Stomach (tissue), 19 donors: ENCODE measurements at places on chromosomes 11 and 22. TPM values are rescaled to one million over a fixed set of nuclear protein-coding genes. Genes with fewer than 3 reads are reported as not detected.
A peak's percentile ranks its signal among the peaks of the same experiment; 100 is the strongest.

DNA sequence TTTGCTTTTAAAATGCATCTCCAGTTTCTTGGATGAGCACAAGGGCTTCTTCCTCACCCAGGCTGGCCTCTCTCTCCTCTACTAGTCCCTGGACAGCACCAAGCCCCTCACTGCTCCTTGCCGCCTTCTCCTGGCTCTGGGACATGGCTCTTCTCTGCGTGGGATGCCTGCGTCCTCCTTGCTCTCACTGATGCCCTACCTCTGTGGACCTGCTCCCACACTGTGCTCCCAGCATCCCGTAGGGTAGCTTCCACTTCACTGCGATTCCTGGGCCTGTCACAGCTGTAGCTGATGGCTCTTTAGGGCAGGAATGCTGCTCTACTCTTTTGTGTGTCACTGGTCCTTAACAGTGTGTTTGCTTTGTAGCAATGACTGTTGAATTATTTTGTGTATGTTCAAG is 136.3 kb downstream of the SNX19 start:
- no peak for DNase-seq

DNA sequence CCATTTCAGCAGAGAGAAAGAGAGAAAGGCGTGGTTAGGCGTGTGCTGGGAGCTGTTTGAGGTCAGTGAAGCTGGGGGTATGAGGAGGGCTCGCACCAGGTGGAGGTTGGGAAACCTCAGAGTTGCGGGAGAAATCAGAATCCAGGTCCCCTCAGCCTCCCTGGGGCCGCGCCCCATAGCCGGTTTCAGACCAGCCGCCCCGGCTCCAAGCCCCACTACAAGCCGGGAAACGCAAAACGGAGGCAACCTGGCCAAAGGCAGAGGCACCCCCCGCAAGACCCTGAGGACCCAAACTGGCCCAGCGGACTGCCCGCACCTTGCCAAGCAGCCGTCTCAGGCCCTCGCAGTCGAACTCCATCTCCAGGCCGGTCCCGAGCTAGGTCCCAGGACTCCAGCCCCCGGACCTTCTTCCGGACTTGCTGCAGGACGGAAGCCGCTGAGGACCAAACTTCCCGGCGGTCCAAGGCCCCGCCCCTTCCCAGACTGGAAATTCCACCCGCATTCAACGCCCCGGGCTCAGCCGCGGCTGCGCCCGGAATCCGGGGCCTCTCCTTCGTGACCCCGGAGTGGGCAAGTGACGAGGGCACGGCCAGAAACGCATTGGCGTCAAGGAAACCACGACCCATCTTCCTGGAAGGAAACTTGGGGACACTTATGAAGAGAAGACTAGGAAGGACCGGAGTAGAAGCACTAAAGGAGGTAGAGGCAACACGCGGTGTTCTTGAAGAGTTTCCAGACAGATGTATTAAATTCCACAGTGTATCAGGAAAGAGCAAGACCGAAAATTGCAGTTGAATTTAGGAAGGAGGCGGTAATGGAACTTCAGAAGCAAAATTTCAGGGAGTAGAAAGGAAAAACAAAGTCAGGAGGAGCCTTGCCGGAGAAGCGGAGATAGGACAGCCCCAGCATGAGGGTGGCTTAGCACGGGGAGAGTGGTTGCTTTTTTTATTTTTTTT is at the start of gene UEVLD:
UEVLD (minus strand) TSS at position 438 of the 956 bp plus-strand sequence; CDS start at position 358, 80 bp downstream.
- peak; percentile 96 for DNase-seq

- no peak for DNase-seq
Measured at GRCh38 chr22:21940521-21940920, 12.1 kb downstream of the PPM1F start.

DNA sequence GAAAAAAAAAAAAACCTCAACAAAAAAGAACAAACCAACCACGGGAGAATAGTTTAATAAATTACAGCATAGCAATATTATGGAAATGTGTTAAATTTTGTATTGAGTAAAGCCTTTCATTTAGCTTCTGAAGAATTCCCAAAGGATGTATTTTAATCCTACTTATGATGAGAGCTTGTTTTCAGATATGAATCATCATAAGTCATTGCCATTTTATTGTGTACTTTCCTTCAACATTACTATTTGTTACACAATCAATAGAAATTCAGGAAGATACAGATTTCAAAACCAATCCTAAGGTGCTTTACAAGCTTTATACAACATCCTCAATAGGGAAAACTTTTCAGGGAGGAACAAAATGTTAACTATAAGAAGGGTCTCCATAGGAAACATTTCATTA is 200.6 kb upstream of the CTSC start:
- DNase-seq, result no peak

- no peak for DNase-seq
Measured at GRCh38 chr22:19848298-19849224, 6.1 kb downstream of the GNB1L start.

DNA sequence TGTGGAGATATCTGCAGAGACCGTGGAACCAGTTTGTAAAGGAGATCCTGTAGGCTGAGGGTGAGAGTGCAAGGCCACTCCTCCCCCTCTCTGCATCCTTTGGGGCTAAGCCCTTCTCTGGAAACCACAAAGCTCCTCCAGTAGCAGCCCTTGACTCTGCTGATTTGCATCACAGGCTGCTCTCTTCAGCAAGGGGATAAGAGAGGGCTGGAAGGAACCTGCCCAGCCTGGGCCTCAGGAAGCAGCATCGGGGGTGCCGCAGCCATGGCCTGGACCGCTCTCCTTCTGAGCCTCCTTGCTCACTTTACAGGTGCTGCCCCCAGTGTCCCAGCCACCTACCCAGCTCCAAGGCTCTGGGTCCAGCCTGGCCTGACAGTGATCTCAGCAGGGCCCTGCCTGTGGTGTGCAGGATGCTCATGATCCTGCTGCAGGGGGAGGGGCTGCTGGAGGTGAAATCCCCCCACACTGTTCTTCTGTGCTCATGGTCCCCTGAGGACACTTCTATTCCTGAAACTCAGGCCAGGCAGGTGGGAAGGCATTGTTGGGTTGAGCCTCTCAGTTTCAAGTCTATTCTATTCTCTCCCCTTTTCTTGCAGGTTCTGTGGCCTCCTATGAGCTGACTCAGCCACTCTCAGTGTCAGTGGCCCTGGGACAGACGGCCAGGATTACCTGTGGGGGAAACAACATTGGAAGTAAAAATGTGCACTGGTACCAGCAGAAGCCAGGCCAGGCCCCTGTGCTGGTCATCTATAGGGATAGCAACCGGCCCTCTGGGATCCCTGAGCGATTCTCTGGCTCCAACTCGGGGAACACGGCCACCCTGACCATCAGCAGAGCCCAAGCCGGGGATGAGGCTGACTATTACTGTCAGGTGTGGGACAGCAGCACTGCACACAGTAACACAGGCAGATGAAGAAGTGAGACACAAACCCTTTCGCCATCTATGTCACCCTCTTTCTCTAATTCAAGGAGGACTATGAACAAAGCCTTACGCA is 68.5 kb upstream of the IGLL5 start:
- DNase-seq, result no peak

DNA sequence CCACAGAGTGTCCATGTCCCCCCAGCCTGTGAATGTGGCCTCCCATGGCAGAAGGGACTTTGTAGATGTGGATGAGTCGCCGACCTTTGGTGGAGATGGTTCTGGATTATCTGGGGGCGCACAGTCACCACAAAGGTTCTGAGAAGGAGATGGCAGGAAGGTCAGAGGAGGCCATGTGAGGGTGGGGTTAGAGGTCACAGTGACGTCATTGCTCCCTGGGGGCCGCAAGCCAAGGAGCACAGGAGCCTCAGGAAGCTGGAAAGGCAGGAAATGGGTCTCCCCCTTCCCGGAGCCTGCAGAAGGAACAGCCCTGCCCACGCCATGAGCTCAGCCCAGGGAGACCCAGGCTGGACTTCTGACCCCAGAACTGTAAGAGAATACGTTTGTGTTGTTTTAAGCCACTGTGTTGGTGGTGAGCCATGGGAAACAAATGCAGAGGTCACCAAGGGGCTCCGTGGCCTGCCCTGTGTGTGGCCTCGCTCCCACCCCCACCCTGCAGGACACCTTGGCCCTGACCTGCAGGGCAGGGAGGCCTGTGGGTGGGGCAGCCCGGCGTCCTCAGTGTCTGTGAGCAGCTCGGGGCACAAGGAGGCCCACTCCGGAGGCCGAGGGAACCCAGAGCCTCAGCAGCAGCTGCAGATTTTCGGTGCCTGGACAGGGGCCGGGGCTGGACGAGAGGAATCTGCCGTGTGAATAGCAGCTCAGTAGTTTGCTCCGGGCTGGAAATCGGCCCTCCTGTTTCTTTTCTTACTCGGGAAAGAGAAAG is 32.1 kb downstream of the GRAMD4 start:
- no peak for DNase-seq

GRCh38 chr22:33919391-33920196 is 682 bp downstream of the LARGE1 start:
- DNase-seq, result peak; percentile 73

GRCh38 chr11:123357990-123358827 is 71.9 kb upstream of the GRAMD1B start:
- DNase-seq, result no peak

GRCh38 chr22:29260601-29261315 is 7.0 kb downstream of the RHBDD3 start:
- no peak for DNase-seq

- DNase-seq, result peak; percentile 87
Measured at GRCh38 chr11:110092515-110093406, at the start of gene ZC3H12C. ZC3H12C (plus strand) TSS chr11:110093392; CDS start chr11:110093412, 20 bp downstream.

- peak; percentile 37 for DNase-seq
Measured at GRCh38 chr11:130580891-130581492, 132.5 kb downstream of the ADAMTS15 start.

DNA sequence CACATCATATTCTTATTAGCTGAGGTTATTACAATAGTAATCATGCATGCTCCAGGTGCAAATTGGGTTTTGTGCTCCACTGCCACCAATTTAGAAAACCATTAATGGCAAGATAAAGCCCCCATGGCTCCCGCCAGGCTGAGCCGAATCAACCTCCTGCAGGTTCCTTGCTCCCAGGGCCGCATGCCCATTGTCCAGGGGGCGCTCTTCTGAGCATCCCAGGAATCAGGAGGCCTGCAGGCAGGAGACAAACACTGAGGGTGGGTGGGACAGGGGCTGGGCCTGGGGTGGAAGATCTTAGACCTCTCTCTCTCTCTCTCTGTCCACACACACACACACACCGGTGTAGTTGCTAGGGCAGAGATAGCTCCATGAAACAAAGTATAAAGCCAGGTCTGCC is 57.4 kb downstream of the BUD13 start:
- no peak for DNase-seq

DNA sequence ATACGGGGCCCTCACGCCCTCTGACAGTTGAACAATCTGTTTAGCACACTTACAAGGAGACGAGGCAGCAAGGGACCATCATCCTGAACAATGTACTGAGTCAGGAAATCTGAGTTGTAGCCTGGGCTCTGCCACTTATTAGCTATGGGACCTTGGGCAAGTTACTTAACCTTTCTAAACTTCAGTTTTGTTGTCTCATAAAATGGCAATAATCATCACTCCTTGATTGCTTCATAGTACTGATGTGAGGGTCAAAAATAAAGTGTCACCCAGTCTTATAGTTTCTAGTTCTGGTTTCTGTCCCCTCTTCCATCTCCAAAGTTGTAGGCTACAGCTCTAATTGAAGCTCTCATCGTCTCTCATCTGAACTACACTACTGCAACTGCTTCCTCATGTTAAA is 46.7 kb downstream of the RELT start:
- no peak for DNase-seq

DNA sequence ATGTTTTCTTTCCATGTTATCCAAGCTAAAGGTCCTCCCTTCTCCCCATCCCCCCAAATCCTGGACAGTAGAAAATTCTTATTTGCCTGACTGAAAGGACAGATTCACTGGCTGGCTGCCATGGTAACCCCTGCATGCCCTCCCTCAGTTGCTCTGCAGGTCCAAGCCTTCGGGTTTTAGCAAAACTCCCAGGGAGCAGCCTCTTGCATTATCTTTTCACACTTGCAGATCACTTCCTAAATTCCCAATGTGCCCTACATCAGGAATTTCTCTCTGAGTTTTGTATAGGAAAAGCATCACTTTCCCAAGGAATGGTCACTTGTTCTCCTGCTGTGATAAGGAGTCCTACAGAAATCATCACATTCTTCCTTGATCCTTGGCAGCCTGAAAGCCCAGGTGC is 75.0 kb upstream of the TENM4 start:
- no peak for DNase-seq

DNA sequence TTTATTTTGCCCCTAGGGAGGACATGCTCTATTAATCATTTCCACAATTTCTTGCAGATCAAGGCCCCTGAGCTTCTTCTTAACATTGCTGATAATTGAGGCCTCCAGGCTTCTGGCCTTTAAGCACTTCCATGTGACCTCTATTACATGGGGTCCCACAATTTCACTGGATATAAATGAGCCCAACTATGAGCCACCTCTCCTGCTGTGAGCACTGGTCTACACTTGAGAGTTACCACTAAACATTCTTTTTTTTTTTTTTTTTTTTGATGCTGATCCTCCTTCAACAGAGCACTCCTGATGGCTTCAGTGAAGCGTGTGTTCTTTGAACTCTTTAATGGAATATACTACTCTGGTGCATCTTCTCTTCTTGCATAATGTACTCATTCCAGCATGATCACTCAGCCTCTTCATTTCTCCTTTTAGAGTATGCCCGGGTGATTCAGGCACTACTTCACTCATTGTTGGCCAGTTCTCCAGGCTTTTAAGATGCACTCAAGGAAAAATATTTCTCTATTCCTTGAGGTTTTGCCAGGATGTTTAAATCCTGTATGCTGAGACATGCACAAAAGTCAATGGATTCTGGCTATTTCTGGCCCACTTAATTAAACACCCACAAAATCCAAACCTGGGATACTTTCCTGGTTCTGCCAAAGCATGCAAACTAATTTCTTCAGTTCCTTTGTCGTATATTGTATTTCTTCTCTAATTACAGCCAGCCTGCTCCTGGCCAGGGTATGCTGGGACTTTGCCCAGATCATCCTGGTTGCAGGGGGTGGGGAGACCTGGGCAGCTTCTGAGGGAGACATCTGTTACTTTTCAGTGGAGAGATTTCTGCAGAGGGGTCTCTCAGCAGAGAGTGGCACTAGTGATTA is 257.8 kb upstream of the LUZP2 start:
- peak; percentile 30 for DNase-seq

Gene GLB1L2
- 19.2 TPM for total RNA-seq

Gene APOL1
- total RNA-seq, result 38.2 TPM

Gene CAPN5
- total RNA-seq, result 110 TPM

Gene VSTM5
- total RNA-seq, result 0.89 TPM

Gene SCUBE1
- total RNA-seq, result 4.2 TPM

Gene OSBP2
- 9.4 TPM for total RNA-seq

Gene MS4A3
- not detected for total RNA-seq

Gene FDXACB1
- total RNA-seq, result not detected

Gene SLCO2B1
- total RNA-seq, result 29.8 TPM

Gene WNT11
- 1.8 TPM for total RNA-seq

Gene KCNK4
- total RNA-seq, result not detected

Gene TSSK2
- not detected for total RNA-seq

Gene SGSM1
- 3.7 TPM for total RNA-seq

Gene BBOX1
- total RNA-seq, result not detected

Gene CASP4
- 126 TPM for total RNA-seq

Gene CSF2RB
- total RNA-seq, result 3.6 TPM

Gene ARHGAP42
- total RNA-seq, result 75.1 TPM

Gene MPZL3
- 8.8 TPM for total RNA-seq

Gene DCHS1
- total RNA-seq, result 17.4 TPM

Gene THRSP
- total RNA-seq, result not detected
